ENCODE measurements at places on chromosomes 1 and 21.
A peak's percentile ranks its signal among the peaks of the same experiment; 100 is the strongest.

- DNase-seq: no peak
These were observed 3.2 kb upstream of the SPRR4 start for GRCh38 chr1:152967201-152967600.

GRCh38 chr1:161502641-161503393 lies 2.4 kb upstream of the FCGR2A start:
- DNase-seq: no peak

DNA sequence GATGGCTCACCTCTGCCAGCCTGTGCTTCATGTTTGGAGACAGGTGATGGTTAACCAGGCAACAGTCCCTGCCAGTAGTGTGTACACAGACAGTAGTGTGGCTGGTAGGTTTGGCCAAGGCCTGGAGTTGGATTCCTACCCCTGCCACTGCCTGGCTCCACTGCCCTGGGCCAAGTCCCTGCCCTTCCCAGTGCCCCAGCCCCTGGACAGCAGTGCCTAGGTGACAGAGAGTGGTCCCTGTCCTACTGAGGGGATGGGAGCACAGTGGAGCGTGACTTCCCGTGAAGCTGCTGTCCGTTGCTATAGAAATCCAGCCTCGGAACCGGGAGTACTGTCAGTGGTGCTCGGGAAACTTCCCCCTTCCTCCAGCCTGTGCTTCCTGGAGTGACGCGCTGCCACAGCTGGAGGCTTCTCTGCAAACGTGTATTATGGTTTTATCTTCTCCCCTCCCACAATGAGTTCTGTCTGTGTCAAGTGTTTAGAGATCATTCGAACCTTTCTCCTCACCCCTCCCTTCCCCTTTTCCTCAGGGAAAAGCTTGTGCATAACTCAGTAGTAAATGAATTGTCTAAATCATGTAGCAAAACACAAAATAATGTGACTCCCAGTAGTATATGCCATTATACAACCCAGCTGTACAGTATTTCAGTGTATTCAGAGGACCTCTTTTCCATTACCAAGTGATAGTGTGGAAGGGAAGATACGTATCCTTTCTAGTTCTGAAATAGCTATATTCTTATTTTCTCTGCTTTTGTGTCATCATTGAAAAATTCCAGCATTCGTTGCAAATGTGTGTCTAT lies 73.4 kb downstream of the GALNT2 start:
- DNase-seq: no peak

DNA sequence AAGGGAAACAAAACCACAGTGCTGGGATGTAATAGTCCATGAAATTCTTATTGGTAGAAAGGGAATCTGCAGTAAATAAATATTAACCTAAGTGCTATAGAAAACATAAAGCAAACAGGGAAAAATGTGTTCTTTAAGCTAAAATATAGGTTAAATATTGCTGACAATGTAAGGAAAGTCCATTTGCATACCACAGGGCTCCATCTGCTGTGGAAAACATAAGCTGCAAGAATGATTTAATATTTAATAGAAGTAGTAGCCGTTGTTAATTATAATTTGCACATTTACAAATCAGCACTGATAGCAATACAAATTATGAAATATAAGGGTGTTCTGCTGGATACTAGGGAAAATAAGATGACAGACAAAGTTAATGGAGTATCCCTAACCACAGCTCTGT lies 444.9 kb upstream of the PKN2 start:
- no peak for DNase-seq

GRCh38 chr1:11514366-11514765 lies 35.4 kb downstream of the DISP3 start:
- DNase-seq: no peak

DNA sequence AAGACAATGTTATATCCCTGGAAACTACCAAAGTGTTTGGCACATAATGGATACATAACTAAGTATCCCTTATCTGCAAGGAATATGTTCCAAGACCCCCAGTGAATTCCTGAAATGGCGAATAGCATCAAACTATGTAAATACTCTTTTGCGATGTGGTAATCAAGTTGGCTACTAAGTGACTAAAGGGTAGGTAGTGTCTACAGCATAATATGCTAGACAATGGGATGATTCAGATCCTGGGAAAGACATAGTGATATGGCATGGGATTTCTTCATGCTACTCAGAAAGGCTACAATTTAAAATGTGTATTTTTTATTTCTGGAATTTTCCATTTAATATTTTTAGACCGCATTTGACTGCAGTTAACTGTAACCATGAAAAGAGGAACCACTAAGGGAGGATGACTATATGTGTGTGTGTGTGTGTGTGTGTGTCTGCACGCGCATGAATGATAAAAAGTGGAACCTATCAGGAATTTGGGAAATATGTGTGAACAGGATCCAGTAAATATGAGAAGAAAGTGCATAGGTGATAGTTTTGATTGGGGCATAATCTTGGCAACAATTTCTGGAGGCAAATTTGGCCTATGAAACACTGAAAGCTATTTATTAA lies 1899.9 kb downstream of the NCAM2 start:
- no peak for DNase-seq

DNA sequence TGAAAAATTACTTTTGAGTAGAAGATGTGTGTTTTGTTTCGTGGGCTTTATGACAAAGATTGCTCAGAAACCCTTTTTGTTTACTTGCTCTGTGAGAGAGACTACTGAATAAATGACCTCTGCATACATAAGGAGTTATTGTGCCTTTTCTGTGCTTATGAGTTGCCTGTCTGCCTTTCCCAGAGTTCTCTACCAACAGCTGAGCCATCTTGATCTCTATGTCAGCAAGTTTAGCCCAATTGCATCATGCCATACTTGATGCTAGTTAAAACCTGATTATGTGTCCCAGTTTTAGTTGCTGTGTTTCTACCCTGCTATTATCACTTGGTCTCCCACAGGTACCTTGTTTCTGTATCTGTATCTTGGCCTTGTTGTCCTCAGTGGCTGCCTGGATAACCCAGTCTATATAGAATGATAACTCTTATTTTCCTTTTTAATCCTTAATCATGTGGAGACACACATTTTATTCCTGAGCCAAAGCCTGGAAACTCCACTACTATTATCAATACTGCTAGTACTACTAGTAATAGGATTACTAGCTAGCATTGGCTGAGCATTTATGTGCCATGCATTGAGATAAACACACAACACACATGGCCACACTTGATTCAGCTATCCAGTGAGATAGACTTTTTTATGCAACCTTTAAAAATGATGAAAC lies 28.7 kb upstream of the GNG12 start:
- DNase-seq: no peak

DNA sequence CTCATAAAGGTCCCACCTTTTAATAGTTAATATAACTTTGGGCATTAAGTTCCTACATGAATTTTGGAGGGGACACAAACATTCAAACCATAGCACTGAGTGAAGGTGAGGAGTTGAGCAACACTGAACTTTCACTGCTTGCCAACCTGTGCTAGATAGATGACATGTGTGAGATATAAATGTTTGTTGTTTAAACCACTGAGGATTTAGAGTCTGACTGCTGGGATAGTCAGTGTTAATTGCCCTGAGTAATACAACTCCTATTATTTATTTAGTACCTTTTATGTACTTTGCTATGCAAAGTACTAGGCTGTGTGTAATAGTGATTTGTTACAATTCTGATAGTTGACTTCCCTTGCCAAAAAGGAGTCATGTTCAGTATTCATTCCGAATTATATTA lies 32.4 kb upstream of the SLC16A1 start:
- no peak for DNase-seq

DNA sequence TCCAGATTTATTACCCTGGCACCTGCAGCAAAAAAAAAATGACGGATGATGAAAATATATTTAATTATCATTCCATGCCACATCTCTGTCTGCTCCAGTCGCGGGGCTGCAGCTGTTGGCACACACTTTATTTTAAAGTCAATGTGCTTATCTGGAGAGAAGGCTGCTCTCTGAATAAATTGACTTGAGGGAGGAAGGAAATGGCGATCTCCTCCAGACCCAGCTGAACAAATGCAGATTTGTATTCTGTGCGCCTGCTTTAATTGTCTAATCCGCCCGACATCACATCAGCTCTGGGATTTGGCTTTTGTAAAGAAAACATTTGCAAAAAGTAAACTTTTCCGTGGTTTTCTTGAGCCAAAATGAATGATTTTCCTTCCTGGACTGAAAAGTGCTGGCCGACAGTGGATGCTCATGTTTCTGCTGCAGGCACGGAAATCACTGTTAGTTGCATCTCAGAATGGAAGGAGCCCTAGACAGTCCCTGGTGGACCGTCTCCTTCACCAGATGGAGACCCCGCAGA lies 150.2 kb downstream of the CAMTA1 start:
- no peak for DNase-seq

GRCh38 chr1:231557898-231558707 lies 29.6 kb downstream of the TSNAX start:
- no peak for DNase-seq

DNA sequence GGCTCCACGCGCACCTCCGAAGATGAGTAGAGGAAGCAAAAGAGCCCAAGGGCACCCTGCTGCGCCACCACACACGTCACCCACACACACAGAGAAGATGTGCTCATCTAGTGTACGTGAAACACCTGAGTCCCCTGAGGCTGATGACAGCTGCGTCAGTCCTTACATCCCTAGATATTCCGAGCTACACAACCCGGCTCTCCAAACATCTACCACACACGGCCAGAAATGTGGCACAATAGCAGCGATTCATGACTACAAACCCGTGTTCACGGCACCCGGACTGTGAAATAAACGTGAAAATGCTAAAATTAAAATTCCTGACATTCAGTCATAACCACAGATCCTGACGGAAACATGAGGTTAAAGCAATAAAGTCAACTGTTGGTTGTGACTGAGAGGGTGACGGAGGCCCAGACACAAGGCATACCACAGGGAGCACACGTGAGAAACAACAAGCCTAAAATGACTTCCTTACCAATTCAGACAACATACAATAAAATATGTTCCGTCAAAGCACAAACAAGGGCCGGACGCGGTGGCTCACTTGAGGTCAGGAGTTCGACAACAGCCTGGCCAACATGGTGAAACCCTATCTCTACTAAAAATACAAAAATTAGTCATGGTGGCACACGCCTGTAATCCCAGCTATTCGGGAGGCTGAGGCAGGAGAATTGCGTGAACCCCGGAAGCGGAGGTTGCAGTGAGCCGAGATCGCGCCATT lies 7.3 kb downstream of the SSU72 start:
- no peak for DNase-seq

DNA sequence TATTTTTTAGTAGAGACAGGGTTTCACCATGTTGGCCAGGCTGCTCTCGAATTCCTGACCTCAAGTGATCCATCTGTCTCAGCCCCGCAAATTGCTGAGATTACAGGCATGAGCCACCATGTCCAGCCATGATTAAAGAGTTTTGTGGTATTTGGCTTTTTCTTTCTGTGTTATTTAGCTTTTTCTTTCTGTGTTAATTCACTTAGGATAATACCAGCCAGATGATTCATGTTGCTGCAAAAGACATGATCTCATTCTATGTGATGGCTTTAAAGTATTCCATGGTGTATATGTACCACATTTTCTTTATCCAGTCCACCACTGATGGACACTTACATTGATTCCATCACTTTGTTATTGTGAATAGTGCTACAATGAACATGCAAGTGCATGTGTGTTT lies 1135.2 kb downstream of the AMY1C start:
- peak; percentile 10 for DNase-seq

- DNase-seq: no peak
These were observed 53.0 kb upstream of the ABCG1 start for GRCh38 chr21:42165901-42166300.

DNA sequence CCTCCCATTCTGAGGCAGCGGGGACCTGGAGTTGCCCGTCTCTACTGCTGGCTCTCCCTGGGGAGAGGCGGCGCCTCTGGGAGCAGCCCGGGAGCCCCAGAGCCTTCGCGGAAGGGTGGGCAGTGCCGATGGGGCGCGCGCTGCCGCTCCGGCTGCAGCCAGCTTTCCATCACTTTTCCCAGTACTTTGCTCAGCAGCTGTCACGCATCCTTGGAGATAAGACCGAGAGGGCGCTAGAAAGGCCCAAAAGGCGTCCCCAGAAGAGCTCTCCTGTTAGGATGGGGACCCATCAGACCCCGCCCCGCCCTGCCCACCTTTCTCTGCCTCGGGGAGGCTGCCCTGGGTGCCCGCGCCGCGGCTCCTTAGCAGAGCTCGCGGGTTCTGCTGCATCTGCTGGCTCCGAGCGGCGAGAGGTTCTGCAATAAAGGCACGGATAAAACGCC lies 534 bp downstream of the KCNH1 start:
- no peak for DNase-seq

DNA sequence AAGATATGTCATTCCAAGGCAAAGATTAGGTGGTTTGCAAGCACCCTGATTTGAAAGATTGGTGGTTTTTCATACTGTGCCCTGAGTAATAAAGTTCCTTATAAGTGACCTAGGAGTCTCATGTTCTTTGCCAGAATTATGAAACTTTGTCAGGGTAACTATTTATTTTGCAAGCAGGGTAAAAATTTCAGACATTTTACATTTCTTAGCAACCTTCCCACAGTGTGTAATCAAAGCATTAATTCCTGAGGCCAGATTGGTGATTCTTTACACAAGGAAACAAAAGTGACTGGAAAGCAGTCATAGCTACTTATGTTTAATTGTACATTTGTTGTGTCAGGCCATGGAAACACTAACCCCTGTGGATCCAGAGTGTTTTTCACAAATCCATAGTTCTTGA lies 998.0 kb upstream of the B3GALT2 start:
- no peak for DNase-seq

DNA sequence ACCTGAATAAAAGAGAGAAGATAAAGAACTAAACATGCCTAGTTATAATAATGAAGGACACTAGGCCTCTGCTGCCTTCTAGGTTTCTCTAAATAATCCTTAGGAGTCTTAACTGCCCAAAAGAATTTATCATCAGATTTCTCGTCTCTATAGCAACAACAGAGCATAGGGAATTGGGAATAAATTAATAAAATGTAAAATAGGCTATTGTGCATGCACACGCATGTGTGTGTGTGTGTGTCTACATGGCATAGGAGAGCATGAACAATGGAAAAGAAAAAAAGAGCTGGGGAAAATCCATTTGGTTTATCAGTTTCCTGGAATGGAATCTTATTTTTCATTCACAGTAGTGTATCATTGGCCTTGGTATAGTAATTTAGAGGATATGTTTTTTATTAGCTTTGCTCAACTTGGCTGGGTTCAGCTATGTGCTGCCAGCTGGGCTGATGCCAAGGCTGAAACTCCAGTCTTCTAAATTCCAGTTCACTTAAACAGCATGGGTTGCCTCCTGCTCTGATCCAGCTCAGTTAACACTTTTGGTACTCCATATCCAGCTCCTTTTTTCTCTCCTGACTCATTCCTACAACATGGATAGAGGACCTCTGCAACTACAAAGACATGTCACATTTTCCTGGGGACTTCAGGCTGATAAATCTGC lies 80.6 kb upstream of the SLFNL1 start:
- DNase-seq: peak; percentile 86

GRCh38 chr1:20102875-20103274 lies 16.5 kb downstream of the PLA2G2D start:
- DNase-seq: peak; percentile 42

GRCh38 chr1:1431845-1432273 lies 3.6 kb upstream of the VWA1 start:
- no peak for DNase-seq

GRCh38 chr1:25120281-25120680 lies 112.0 kb downstream of the SYF2 start:
- no peak for DNase-seq

GRCh38 chr1:59018860-59019259 lies 235.0 kb upstream of the JUN start:
- DNase-seq: no peak

GRCh38 chr1:236938760-236939159 lies 65.5 kb downstream of the MT1HL1 start:
- DNase-seq: no peak
